ENCODE measurements at places on chromosomes 3 and 15.

DNA sequence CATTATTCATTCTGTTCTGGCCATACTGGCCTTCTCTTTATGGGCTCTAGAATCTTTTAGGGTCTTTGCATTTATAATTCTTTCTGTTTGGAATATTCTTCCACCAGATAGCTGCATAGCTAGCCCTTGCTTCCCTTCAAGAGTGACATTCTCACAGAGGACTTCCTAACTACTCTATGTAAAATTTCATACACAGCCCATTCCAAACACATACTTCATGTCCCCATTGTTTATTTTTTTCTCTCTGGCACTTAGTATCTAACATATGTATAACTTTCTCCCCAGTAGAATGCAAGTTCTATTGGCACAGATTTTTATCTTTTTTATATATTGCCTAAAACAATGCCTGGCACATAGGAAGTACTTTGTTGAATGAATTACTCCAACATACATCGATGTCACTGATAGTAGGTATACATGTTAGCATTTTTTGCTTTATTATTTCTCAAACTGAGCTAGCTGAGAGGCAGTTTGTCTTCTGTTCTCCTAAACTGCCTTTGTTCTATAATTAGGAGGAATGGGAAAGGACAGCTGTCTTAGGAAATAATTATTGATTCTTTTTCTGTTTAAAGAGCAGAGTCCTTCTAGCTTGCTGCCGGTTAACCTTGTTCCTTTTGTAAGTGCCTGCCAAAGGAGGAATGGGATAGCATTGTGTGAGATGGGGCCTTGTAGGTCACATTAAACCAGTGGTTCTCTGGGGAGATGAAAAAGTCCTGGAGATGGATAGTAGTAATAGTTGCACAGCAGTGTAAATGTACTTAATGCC, 7.9 kb downstream of the FAM162A start:
- DNase-seq = no peak

- no peak for DNase-seq
Measured at GRCh38 chr3:154132777-154133375, 11.7 kb downstream of the ARHGEF26 start.

DNA sequence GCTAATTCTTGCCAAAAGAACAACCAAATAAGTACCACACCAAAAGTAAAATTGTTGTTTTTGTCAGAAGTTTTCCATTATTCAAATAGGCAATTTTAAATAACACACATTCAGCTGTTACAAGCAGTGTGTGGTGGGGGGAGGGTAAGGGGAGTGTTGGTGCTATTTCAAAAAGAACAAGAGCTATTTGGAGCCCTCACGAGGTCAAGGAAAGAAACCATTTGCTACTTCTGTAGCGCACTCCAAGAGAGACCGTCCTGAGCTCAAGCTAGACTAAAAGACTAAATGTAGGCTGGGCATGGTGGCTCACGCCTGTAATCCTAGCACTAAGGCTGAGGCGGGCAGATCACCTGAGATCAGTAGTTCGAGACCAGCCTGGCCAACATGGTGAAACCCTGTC, 21.2 kb upstream of the IGF2BP2 start:
- no peak for DNase-seq

- DNase-seq = no peak
Measured at GRCh38 chr3:36214460-36214859, 165.8 kb upstream of the STAC start.

GRCh38 chr3:9439331-9439730, 41.9 kb downstream of the SETD5 start:
- no peak for DNase-seq

- no peak for DNase-seq
Measured at GRCh38 chr3:98602078-98602678, 8.8 kb upstream of the CPOX start.

DNA sequence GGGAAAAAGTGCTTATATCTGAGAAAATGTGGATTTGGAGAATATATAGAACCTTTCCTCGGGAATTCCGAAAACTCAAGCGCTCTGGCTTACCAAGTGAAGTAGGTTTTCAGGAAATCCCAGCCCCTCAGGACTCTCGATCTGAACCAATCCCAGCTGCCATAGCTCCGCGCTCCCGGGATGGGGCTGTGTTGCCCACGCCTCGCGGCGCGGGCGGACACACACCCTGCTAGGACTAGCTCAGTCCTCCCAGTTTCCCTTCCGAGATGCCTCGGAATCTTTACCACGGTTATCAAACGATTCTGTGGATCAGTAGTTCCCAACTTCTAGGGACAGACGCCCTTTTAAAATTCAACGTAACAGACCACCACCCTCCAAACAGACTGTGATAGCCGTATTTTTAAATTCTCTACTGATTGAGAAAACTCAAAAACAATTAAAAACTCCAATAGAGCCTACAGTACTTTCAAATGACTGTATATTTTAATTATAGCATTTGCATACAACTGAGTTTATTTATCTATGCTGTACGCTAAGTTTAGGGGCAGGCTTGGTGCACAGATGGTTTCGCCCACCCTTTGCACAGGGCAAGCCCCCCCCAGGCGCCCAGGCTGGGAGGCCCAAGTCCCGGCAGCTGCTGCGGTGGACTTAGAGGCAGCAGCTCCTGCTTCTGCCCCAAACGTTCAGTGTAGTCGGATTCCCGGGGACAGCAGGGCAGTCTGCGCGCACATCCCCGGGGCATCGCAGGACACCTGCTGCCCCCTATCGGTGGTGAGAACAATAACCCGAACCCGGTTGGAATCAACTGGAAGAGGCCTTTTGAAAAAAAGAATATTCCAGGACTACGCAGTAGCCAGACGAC, 52.3 kb downstream of the CCDC54 start:
- no peak for DNase-seq

- DNase-seq = no peak
Measured at GRCh38 chr3:133998691-133999241, 31.0 kb downstream of the SLCO2A1 start.

DNA sequence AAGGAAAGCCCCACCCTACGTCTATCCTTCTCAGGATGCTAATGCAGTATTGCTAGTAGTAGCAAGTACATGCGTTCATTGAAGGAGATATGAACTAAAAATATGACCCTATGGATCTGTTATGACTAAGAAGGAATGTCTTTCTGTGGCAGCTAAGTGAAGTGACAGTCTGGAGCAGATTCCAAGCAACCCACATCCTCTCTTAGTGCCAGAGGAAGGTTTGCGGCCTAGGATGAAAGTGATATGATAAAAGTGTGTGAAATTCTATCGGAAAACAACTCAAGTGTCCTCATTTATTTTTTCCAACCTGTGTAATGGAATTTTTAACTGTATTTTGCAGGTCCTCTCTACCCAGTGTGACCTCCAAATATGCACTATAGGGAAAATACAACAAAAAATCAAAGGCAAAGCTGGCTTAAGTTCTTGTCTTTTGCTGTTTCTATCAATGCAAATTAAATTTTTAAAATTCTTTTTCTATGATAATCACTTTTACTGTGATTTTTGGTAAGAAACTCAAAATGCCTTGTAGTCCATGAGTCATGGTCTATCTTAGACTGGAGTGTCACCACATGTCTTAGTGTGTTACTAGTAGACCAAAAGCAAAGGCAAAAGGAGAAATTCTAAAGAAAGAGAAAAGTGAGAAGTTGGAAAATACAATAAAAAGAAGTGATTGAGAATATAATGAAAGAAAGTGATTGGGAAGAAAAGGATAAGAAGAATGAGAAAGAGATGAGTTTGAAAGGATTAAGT, 161.2 kb upstream of the TMCO5A start:
- no peak for DNase-seq

GRCh38 chr15:75696311-75696720, 16.3 kb downstream of the CSPG4 start:
- no peak for DNase-seq
